ENCODE measurements at places on chromosomes 1 and 21. TPM values are rescaled to one million over a fixed set of nuclear protein-coding genes. Genes with fewer than 3 reads are reported as not detected.

- DNase-seq = no peak
Measured at GRCh38 chr1:46522969-46523320, 28.5 kb downstream of the KNCN start.

DNA sequence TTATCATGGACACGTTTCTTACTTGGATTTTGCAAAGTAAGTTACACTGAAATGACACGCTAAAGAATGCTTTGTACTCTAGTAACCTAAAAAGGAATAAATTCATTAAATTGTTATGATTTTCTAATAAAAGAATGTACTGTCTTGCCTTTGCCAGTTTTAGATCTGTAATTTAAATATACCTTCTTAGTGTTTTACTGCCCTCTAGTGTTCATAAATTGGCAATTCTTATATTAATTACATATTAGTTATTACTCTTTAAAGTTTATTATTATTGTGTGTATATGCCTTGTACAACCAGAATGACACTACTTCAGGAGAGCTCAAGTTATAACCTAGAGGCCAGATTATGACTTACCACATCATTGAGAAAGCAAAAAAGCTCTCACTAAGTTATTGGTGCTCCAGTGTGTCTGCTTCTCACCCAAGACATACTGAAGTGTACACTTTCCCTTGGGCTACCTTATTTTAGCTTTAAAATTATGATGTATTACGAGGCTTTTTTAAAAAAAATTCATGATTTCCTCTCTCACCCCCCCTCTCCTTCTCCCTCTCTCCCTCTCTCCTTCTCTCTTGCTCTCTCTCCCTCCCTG is 169.9 kb downstream of the HS2ST1 start:
- DNase-seq = no peak

KCNH1 gene
- 6.9 TPM for total RNA-seq

DNA sequence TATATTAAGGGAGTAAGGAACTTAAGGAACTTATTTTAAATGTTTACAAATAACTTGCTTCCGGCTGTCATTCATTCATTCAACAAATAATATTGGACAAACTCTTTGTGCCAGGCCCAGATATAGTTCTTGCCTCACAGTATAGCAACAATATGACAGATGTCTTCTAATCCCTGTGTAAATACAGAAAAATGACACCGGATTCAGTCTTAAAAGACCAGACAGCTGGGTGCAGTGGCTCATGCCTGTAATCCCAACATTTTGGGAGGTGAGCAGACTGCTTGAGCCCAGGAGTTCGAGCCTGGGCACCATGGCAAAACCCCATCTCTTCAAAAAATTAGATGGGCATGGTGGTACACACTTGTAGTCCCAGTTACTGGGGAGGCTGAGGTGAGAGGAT is 23.7 kb downstream of the EIF2B3 start:
- DNase-seq = no peak

GRCh38 chr1:178768423-178768822 is 43.4 kb downstream of the RALGPS2 start:
- DNase-seq = no peak

MYBPH gene
- total RNA-seq = not detected

LCE6A gene
- total RNA-seq = not detected

GRCh38 chr1:89557956-89558355 is 33.3 kb downstream of the LRRC8B start:
- no peak for DNase-seq

- no peak for DNase-seq
Measured at GRCh38 chr21:46124926-46125845, 27.3 kb downstream of the COL6A2 start.

DNA sequence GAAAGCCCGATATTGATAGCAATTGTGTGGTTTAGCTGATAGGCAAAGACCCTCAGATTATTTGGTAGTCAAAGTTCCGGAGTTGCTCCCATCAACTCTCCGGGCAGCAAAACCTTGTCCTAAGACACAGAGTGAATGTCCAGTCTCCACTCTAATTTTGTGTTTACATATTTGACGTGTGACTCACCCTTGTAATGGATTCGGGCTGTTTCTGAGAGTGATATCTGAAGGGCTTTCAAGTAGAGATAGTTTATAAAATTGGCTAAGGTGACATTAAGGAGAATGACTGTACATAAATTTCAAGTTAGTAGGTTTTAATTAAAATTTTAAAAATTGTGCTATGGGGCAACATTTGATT is 154.2 kb downstream of the CNIH3 start:
- DNase-seq = no peak

- no peak for DNase-seq
Measured at GRCh38 chr1:219871427-219872057, 56.8 kb downstream of the SLC30A10 start.

- DNase-seq = peak; percentile 43
Measured at GRCh38 chr1:155981266-155982088, 3.1 kb upstream of the ARHGEF2 start.

DNA sequence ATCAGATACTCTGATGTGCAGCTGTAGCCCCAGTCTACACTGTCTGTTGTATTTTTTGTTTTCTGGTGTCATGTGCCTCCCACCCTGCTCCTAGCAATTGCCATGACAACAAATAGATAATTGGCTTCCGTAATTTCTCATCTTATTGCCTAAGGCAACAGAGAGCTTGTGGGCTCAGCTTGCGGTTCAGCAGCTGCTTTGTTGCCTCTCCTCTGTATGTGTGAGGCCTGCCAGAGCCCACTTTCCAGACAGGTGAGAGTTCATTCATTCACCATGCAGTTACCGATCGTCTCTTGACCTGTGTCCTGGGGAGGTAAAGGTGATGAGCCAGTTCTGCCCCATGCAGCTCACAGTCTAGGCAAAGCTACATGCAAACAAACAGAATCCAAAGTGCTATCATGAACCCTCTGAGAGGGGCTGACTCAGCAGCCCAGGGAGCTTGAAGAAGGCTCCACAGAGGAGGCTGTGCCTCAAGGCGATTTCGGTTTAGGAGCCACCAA is 11.9 kb downstream of the LGALS8 start:
- DNase-seq = no peak
